ENCODE measurements at places on chromosomes 6 and 20.
A peak's percentile ranks its signal among the peaks of the same experiment; 100 is the strongest.

GRCh38 chr6:37489697-37490336 is 9.9 kb downstream of the CCDC167 start:
- DNase-seq = peak; percentile 36

DNA sequence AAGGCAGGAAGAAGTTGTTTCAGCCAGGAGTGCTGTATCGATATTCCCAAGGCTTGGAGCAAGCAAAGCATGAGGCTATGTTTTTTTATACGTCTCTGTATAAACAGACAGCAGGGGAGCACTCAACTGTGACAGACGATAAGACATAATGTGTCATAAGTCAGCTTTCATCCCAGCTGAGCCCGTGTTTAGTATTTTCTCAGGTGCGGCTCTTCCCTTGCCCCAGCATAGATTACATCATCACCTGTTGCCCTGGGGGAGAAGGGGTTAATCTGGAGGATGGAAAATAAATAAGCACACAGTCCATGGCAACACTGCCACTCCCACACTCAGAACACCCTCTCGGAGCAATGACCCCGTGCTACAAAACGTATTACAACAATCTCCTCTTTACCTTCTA is 22.1 kb upstream of the KCNK5 start:
- peak; percentile 70 for DNase-seq

DNA sequence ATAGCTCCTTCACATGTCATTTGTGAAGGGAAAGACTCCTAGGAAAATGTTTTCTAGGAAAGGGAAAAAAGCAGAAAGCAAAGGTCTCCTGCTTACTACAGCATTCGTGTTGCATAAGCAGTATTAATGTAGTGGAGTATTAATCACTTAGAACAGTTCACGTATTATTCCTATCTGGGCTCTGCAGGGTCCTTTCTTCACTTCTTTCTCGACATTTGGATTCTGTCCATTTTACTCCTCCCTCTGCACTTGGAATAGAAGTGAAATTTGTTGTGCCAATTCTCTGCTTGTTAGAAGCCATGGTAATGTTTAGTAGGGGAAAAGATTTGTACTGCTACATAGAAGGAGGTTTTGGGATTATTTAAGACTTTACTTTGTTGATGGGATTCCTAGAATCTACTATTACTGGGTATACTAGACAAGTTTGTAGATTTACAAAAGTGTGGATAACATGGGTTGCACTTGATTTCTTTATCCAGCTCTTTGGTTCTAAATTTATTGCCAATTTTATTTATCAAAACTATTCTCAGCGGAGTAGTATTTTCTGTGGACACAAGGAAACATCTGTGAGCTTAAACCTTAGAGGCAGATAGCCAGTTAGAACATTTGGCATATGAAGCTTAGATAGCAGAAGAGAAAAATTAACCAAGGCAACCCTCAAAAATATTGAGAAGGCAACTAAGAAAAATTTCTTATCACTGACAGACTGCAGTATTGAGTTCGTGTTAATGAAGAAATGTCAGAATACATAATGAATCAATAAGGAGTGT is 108.4 kb upstream of the ESR1 start:
- no peak for DNase-seq

DNA sequence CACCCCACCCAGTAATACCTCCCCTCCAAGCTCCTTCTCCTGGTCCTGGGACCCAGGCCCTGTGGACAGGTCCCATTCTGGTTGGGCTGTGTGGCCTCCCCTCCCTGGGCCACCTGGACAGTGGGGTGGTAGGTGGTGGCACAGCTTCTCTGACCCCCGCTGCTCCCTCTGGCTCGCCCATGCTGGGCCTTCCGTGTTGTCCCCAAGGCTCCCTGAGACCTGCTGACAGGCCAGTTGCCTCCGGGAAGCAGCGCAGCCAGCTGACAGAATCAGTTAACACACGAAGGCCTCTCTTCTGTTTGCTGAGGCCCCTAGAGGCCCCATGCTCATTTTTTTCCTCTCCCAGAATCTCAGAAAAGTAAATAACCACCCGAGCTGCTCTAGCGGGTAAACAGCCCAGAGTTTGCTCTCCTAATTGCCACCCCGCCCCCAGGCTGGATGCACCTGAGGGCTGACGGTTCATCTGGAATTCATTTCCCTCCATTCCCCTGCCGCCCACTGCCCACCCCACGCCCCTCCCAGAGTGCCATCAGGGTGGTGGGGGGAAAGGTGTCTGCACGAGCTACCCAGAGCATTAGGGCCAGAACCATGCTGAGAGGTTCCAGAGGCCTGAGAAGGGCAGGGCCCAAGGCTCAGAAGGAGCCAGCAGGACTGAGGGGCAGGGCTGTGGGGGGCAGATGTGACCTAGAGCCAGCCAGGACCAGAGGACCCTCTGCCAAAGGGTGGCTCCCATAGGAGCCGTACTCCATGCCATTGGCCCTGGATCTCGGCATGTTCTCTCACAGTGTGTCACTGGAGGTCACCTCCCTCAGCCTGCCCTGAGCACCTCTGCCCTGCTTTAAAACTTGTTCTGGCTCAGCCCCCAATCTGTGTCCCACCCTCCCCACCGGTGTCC is 157.5 kb downstream of the GRM4 start:
- peak; percentile 98 for DNase-seq

DNA sequence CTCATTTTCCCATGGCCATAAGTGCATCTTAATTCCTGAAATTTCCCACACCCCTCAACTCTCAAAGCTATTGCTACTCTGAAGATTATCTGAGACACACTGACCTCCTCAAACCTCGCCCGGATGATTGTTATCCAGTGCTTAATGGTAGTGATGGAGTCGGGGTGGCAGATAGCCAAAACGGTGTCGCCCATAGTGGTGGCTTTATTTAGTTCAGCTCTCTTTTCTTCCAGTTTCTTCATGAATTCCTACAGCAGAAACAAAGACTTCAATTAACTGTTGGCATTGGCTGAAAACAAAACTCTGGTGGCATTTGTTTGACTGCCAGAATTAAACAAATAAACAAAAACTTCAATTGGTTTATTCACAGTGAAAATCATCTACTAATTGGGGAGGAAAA is 165.4 kb downstream of the DST start:
- no peak for DNase-seq

GRCh38 chr6:52201046-52201445 is 14.9 kb downstream of the IL17A start:
- no peak for DNase-seq

DNA sequence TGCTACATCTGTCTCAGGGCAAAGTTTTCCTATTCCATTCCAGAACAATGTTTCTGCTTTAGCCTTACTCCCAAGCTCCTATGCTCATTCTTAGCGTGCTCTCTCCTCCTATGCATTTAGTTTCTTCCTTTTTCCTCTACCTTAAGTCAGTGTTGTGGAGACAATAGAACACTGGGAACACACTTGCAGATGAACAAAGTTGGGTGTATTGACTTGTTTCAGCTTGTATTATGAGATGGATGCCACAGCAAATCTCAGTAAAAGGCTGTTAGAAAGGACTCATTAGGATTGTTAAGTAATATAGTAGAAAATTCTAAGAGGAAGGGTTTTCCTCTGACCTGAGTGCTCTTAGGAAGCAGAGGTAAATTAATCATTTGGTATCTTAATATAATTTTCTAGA is 48.4 kb downstream of the BMP5 start:
- no peak for DNase-seq

- no peak for DNase-seq
Observed at GRCh38 chr6:73177221-73177944, 47.9 kb downstream of the KHDC1L start.

GRCh38 chr6:170232186-170233002 is 58.5 kb downstream of the DLL1 start:
- no peak for DNase-seq

- DNase-seq = no peak
Observed at GRCh38 chr6:31402324-31403282, 792 bp upstream of the MICA start.

DNA sequence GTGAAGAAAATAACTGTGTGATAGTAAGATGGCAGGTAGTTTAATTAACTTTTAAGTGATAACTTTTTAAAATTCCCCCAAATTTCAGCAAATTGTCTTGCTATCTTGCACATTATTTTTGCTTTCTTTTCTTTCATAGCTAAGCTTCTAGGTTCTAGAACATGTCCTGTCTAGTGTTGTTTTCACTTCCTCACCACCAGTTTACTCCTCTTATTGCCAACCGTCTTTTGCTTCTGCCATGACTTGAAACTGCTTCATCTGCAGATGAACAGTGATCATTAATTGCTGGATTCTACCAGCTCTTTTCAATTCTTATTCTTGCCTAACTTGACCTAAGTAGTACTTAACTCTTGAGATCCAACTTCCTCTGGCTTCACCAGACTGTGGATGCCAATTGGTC is 137.8 kb downstream of the CENPW start:
- no peak for DNase-seq

DNA sequence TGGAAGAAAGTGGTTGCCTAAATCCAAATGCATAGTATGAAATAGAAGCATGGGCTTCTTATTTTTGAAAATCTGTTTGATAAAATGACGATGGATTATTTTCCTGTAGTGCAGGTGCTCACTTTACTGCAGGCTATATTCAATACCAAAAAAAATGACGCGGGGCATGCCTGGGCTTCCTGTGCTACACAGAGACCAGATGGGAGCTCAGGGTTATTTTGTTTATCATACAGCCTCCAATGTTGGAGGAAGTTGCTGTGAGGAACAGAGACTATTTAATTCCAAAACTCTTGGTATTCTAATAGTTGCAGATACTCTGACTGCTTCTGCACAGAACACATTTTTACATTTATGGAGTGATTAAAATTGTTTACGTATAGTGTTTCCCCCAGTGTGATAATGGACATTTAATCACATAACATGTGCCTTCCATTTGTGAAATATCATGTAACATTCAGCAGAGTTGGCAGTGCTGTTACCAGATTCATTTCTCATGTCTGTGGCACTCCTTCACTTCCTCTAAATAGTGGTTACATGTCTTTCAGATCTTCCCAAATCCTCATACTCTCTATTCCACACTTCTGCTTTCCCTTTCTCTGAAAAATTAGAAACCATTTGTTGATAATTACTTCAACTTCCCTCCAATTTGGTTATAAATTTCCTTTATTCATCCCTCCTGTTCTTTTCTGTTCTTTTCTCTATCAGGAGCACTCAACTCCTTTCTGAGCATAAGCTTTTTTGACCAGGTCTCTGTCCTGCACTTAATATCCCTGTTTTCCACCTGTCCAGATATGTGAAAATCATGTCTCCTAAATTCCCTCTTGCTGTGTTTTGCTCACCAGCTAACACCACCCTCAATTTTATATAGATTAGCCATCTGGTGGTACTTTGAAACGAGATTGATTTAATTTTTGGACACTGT is 121.6 kb downstream of the ADGRB3 start:
- no peak for DNase-seq

DNA sequence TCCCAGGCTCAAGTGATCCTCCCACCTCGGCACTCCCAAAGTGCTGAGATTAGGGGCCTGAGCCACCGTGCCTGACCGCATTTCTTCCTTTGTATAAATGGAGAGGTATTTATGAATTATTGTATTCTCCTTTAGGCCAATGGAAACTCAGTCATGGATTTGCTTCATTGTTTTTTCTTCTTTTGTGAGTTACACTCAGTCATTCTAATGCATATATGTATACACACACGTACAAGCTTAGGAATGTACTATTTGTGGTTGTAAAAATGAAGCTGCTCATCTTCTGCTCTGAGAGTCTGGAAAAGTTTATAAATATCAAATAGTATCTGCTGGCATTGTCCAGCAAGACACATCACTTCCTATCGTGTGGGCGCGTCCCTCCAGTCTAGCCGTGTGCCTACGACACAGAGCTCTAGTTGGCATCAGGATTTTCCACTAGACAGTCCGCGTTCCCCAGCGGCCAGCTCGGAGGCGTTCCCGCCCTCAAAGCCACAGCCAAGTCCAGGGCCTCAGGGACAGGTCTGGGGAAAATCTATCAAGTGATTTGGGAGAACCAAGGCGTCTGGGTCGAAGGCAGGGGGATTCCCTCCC is 215.2 kb downstream of the NFATC2 start:
- no peak for DNase-seq

DNA sequence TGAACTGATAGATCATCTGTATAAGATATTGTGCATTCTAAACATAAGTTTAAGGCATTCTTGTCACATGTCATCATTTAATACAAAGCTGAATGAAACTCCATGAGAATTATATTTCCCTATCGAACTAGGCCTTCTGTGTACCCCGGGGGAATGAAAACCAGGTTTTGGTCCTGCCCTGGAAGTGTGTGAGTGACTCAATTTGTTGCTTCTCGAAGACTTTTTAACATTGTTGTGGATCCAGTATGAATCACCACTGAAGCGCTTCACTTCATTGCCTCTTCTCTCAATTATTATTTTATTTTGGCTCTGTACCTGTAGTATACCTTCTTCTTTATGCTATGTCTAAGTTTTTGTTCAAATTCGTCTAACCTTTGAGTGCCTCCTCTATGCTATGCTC is 150.8 kb downstream of the GRIK2 start:
- DNase-seq = no peak

GRCh38 chr6:113859349-113860180 is 2.4 kb downstream of the MARCKS start:
- DNase-seq = peak; percentile 74

- DNase-seq = no peak
Observed at GRCh38 chr6:134331256-134331655, 13.3 kb upstream of the SGK1 start.

DNA sequence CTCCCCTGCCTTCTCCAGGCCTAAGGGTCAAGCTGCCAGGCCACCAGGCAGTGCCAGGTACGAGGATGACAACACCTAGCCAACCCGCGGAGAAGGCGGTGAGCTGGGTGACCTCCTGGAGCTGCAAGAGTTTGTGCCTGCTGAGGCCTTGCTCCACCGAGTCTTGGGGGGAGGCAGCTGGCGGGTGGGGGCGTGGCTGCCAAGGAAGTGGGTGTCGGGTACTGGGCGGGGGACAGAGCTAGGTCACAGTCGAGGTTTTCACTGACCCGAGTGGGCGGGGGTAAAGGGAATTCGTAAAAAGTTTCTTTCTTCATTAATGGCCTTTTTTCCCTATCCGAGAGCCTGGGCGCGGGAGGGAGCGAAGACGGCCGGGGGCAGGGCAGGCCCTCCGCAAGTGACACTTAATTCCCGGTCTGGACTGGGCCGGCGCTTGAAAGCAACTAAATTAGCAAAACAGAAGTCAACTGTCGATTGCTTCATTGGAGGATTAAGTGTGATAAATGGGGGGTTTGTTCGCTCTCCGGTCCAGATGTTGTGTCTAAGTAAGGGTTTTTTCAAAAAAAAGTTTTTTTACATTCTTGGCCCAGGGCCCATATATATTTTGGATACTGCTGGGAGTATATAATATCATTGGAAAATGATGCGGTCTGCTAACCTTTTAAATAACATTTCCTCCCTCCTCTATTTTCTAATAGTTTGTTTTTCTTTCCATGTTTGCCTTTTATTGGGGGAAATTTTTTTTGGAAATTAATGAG is 43.1 kb upstream of the FOXP4 start:
- no peak for DNase-seq

GRCh38 chr6:89452281-89452680 is 19.3 kb downstream of the ANKRD6 start:
- peak; percentile 72 for DNase-seq

Data from NCI-H1417 (cell line).